ENCODE measurements at places on chromosomes 6 and 20.

DNA sequence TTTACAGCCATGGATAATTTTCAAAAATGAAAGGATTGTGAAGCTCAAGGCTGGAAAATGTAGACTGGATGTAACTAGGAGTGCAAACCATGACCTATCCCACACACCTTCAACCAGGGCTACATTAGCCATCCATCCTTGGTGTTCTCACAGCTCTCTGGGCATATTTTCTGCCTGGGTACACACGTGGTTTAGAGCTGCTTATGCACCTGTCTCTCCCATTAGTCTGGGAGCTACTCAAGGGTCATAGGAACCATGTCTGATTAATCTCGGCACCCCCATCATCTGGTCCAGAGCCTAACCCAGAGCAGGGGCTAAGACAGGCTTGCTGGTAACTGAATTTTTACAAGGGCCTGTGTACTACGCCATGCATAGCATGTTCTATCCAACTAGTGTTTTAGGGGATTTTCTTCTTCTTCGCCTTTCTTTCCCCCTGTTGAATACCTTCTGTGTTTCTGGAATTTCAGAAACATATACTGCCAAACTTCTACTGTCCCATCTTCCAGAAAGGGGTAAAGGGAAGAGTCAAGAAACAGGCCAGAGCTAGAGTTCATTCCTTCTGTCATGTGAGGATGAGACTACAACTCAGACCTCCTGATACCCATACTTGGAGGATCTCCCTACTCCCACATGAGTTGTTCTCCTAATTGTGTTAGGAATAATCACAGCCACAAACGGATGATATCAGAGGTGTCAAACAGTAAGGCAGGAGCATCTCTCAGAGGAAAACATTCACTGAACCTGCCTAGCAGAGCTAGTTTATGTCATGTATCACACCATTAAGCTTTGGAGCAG lies 25.4 kb upstream of the FAM83C start:
- no peak for DNase-seq

- DNase-seq: no peak
These were observed 15.1 kb downstream of the KIF13A start for GRCh38 chr6:17972074-17972952.

GRCh38 chr6:38112181-38112580 lies 292.7 kb downstream of the ZFAND3 start:
- DNase-seq: no peak

GRCh38 chr6:110458476-110458875 lies 17.9 kb downstream of the SLC22A16 start:
- no peak for DNase-seq

Data from foreskin fibroblast (primary cell).